GM12891 (cell line): ENCODE measurements at places on chromosomes 5 and 9.

GRCh38 chr9:114733816-114734215, 51.8 kb upstream of the TEX48 start:
- DNase-seq, result no peak

DNA sequence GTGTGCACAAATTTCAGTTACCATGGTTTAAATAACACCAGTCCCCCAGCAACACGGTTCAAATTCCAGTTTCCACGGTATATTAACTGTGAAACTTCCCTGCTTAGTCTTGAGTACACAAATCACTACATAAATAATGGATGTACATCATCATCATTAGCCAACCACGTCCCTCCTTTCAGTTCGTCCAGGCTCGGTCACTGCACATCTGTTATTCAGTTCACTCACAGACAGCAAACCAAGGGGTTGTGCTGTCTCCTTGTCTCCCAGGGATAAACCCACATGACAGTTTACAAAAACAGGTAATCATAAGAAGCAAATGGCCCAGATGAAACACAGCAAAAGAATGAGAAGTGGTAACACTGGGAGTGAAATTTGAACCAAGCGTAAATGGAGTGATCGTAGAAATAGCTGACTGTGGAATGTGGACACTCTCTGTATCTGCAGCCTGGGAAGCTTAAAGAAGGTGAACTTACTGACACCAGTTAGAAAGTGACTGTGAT, 61.0 kb upstream of the RAD23B start:
- DNase-seq, result no peak

DNA sequence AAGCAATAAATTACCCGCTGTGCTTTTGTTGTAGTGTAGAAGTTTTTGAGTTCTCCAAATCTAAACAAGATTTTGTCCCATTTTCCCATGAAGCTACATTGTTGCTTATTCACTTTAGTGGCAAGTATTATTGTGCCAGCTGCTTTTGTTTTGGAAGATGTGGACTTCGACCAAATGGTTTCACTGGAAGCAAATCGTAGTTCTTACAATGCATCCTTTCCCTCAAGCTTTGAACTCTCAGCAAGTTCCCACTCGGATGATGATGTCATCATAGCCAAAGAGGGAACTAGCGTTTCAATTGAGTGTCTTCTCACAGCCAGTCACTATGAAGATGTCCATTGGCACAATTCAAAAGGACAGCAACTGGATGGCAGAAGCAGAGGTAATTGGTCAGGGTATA, 10.9 kb downstream of the MFAP3 start:
- DNase-seq, result no peak

GRCh38 chr9:127140181-127140580, 17.7 kb upstream of the ANGPTL2 start:
- no peak for DNase-seq

DNA sequence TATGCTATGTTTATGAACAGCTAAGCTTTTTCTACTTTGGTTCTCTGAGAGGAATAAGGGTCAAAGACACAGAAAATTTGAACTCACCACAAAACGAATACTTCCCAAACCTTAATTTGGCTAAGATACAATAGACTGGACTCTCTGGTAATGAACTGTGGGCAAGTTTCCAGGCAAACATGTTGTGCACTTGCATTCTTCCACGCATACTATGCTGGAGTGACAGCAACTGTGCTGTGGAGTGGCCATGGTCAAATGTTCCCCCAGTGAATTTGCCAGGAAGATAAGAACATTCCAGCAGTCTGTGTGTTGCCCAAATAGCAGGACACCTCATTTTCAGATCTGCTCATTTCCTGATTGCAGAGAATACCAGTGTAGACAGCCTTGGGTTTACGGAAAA, 275.3 kb upstream of the IL12B start:
- DNase-seq, result no peak

- no peak for DNase-seq
These were observed 385.1 kb downstream of the DTWD2 start for GRCh38 chr5:118603278-118603677.

GRCh38 chr5:122507581-122507980, 195.5 kb downstream of the SNCAIP start:
- no peak for DNase-seq

- DNase-seq, result no peak
These were observed 60.7 kb downstream of the ROR2 start for GRCh38 chr9:91889161-91889911.

GRCh38 chr5:172106511-172107356, 81.3 kb downstream of the STK10 start:
- peak; percentile 52 for DNase-seq

- no peak for DNase-seq
These were observed 63.7 kb downstream of the LMX1B start for GRCh38 chr9:126677188-126678084.

DNA sequence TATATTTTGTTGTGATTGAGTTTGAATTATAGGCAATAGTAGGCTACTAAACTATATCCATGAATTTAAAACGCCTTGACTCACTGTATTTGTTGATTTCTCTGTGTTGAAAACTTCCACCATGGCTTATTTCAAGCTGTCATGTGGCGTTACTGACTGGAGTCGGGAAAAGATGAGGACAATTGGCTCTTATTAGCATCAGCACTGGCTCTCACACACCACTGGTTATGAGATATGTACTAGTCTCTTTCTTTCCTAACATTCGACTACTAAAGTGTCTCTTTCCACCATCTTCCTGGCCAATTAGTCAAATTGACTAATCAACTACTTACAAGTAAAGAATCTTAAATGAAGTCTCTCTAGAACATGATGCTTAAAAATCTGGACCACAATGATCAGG, 9.1 kb upstream of the DAB2 start:
- no peak for DNase-seq

DNA sequence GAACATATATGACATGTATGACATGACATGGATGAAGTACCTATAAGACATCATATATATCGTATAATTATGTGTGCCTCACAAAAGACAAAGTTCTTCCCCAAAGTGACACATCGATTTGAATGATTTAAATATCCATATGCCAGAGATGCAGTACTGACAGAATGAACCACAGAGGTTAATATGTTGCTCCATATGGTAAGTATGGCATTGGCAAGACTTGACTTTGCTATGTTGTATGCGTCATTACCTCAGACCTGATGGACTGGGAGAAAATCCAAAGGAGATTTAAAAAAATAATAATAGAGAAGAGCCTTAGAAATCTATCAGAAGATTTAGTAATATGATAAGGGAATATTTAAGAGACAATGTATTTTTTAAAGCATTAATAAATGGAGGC, 263.2 kb downstream of the PJA2 start:
- no peak for DNase-seq

DNA sequence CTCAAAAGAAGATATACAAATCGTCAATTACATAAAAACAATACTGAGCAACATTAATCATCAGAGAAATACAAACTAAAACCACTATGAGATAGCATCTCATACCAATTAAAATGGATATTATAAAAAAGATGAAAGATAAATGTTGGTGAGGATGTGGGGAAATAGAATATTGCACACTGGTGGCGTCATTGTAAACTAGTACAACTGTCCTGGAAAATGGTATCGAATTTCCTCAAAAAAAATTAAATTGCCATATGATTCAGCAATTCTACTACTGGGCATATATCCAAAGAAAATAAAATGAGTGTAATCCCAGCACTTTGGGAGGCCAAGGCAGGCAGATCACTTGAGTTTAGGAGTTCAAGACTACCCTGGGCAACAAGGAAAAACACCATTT, 326.0 kb upstream of the FTMT start:
- no peak for DNase-seq

DNA sequence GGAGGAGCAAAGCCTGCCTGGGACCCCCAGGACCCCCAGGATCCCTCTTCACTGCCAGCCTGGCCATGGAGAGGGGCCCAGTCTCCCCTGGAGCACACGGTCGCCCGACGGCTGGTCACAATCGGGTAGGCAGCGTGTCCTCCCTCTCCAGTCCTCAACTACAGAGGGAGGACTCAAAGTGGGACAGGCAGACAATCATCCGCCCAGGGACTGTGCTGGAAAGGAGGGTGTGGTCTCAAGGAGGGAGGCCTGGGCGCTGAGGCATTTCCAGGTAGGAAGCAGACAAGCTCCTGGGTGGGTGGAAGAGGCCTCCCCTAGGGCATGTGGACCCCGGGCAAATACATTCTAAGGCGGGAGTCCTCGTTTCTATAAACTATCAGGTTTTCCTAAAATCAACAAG, 93.2 kb upstream of the ADAMTS2 start:
- DNase-seq, result no peak

DNA sequence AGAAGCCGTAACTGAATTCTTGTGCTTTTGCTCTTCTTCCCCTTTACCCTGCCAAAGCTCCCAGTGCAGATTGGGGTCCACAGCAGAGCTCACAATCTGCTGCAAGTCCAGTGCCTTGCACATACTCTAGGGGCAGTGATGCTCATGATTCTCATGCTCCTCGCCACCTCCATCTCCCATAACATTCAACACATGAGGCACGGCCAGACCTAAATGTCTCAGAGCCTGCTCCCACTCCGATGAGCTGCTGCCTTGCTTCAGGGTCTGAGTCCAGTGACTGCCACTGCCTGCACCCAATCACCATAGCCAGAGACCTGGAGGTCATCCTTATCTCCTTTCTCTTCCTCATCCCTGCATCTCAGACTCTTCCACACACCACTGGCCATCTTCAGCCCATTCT, 10.5 kb downstream of the CSF1R start:
- no peak for DNase-seq

DNA sequence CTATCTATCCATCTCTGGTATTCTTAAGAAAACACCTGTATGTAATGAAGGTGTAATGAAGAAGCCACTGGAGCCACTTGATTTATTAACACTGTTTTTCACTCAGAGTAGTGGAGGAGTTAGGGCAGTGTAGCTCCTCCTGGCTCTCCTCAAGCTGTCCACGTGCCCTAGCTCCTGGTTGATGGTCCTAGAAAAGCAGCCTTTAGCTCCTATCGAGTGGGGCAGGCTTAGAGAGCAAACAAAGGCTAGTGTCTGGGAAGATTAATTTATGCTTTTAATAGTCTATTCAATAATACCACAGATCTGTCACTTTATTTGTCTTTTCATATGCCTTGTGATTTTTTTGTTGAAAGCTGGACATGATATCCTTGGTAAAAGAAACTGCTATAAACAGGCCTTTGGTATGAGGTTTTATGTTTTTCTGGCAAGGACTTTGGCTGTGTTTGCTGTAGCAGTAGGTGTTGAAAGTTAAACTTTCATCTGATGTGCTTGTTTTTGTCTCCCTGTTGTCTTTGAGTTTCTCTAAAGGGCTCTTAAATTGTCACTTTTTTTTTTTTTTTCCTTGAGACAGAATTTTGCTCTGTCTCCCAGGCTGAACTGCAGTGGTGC, 141.1 kb downstream of the GCNT1 start:
- DNase-seq, result no peak

DNA sequence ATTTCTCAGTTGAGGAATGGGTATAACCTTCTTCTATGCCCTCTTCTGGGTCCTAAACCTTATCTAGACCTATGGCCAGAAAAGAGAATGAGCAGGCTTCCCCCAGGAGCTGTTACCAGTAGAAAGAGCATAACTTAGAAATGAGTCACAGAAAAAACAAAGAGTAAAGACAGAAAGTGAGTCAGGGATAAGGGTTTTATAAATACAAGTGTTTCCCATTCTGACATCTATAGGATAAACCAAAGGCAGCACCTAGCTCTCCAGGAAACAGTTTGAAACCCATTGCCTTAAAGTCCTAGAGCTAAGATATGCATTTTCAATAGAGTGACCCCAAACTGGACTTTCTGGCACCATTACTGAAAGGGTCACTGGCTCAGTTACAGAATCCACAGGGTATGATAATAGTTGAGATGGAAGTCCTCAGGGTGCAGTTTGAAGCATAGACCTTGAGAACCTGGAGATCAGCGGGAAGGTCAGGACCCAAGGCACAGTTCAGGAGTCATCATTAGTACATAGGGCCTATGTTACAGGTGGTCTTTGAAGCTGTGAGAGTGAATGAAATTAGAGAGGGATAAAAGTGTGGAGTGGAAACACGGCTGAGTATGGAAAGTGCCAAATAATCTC, 42.7 kb upstream of the LIFR start:
- no peak for DNase-seq

GRCh38 chr9:91433180-91433579, 9.5 kb upstream of the NFIL3 start:
- DNase-seq, result no peak

GRCh38 chr9:111959468-111960359, 63.1 kb downstream of the UGCG start:
- no peak for DNase-seq

GRCh38 chr9:33022303-33022702, 2.8 kb upstream of the DNAJA1 start:
- DNase-seq, result no peak

GRCh38 chr9:33318225-33318624, 27.9 kb downstream of the NFX1 start:
- no peak for DNase-seq

DNA sequence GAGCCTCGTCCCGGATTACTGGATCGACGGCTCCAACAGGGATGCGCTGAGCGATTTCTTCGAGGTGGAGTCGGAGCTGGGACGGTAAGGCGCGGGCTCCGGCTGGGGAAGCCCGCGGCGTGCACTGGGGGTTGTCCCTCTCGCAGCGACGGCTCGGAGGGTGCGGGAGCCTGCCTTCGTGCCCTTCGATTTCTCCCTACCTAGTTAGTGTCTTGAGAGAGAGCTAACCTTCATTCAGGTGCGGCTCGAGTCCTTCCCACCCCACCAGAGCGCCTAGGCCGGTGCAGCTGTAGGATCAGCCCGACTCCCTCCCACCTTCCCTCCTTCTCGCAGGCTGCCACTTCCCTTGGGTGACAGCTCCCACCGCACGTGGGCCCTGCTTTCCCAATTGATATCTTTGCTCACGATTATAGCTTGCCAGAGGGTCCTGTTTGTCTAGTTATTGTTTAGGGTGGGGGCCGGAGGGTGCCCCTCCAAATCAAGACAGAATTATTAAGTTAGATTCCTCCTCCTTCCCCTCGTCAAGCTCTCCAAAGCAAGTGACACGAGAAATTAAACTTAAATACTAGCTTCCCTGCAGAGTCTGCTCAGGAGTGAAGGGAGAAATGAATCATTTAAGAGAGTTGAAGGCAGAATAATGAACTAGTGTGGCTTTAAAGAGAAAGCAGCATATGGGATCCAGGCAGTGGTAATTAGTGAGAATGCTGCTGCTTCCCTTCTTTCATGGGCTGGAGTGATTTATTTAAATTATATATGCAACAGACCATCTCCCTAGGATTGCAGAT, 569 bp downstream of the CAMK4 start:
- no peak for DNase-seq

GRCh38 chr5:40991168-40991980, 79.8 kb downstream of the MROH2B start:
- DNase-seq, result no peak
